ENCODE measurements at places on chromosomes 3 and 15. TPM values are rescaled to one million over a fixed set of nuclear protein-coding genes. Genes with fewer than 3 reads are reported as not detected.

THPO gene
- 1.2 TPM for polyA plus RNA-seq

SEMA6D gene
- 73.0 TPM for polyA plus RNA-seq

HES1 gene
- polyA plus RNA-seq = 37.7 TPM

CFAP100 gene
- polyA plus RNA-seq = not detected

PEX11A gene
- polyA plus RNA-seq = 5.5 TPM

GRCh38 chr15:76006136-76006778 lies 6.0 kb downstream of the NRG4 start:
- DNase-seq = no peak

DNA sequence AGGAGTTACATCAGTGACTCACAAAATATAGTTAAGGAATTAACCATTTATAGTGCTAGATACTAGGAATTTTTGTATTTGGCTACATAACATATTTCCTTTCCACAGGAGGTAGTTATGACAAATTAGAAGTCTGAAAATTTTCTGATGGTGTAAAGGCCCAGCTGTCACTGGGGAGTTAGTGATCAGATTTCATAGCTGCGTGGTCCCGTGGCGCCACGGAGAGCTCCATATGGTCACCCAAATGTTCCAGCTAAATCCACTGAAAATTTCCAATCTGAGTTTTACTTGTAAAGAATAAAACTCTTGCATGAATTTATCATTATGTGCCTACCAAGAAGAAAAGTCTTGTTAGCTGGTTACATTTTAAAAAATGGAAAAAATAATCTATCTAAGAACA lies 368.9 kb upstream of the PLSCR5 start:
- DNase-seq = no peak

Data from muscle of back (tissue), 13 donors.